Esophagus squamous epithelium (tissue), 5 donors: ENCODE measurements at places on chromosomes 3 and 15.

DNA sequence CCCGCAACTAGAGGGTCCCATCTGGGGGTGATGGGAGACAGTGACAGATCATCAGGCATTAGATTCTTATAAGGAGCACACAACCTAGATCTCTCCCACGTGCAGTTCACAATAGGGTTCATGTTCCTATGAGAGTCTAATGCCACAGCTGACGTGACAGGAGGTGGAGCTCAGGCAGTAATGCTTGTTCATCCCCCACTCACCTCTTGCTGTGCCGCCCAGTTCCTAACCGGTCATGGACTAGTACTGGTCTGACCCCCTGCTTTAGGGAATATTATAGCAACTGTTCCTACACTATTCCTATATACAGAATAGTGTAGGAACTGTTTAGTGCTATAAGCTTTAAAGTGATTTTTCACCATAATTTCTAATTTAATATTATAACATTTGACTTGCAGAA lies 128.1 kb upstream of the AZI2 start:
- no peak for DNase-seq

DNA sequence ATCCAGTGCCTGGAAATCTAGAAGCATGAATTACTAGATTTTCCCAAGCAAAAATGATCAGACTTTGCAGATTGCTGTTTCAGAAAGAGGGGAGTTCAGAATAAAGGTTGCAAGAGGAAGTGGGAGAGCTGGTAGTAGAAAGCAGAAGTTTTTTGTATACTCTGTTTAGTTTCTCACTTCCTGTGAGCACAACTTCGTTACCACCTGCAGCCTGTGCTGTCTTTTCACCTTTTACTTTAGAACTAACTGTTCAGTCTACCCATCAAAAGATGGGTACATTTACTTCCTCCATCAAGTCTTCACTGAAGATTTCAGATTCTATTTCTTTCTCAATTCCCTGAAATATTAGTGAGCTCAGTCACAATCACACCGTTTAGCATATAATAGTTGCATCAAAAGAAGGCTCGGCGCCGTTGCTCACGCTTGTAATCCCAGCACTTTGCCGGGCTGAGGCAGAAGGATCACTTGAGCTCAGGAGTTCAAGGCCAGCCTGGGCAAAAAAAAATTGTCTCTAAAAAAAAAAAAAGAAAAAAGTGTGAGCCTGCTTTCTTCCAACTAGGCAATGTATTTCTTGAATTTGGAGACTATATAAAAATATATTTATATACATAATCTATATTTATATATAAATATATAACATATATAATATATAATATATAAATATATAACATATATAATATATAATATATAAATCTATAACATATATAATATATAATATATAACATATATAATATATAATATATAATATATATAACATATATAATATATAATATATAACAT lies 1.8 kb upstream of the CEP97 start:
- DNase-seq = no peak

DNA sequence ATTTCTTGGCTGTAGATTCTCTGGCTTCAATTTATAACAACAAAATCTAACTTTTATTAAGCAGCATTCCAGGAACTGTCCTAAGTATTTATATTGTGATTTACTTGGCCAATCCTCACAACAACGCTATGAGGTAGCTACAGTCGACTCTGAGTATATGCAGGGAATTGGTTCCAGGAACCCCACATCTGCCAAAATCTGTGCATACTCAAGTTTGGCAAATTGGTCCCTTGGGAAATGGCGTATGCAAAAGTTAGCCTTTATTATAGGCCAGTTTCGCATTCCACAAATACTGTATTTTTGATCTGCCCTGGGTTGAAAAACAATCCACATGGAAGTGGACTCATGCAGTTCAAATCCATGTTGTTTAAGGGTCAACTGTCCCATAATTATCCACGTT lies 53.9 kb downstream of the RAP2B start:
- no peak for DNase-seq

DNA sequence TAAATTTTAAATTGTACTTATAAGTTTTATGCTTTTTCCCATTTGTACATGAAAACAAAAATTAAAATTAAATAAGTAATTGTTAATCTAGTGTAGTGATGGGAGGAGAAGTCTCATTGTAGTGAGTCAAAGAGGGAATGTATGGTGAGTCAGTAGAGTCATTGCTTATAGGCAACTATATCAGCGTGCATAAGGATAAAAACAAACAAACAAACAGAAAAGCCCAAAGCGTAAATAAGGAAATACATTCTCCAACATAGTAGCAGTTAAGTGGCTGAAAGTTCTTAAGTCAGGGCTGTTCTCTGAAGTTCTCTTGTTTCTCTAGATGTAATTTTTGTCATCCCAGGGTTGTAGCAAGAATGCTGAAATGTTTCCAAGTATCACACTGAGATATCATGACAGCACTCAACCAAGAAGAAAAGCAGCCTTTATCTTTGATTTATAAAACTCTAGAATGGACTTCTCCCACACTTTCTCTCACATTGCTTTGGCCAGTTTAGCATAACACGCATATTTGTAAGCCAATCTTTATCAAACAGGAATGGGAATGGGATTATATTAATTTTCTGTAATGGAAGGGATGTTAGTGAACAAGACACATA lies 184.1 kb upstream of the TP63 start:
- DNase-seq = no peak

DNA sequence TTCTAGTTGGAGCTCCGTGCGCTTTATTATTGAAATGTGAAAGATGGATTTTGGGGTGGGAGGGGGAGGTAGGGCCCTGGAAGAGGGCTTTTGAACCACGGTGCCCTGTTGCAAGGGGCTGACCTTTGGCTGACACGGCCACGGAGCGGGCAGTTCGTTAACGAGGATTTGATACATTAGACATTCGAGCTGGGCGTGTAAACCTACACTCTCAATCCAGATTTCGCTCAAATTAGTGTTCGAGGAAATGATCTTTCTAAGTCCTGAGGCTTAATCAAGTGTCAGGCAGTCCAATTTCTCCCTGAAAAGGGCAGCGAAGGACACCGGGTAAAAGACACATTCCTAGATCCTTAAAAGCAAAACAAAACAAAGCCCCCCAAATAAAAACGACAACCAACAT lies 13.0 kb downstream of the ZIC1 start:
- no peak for DNase-seq

DNA sequence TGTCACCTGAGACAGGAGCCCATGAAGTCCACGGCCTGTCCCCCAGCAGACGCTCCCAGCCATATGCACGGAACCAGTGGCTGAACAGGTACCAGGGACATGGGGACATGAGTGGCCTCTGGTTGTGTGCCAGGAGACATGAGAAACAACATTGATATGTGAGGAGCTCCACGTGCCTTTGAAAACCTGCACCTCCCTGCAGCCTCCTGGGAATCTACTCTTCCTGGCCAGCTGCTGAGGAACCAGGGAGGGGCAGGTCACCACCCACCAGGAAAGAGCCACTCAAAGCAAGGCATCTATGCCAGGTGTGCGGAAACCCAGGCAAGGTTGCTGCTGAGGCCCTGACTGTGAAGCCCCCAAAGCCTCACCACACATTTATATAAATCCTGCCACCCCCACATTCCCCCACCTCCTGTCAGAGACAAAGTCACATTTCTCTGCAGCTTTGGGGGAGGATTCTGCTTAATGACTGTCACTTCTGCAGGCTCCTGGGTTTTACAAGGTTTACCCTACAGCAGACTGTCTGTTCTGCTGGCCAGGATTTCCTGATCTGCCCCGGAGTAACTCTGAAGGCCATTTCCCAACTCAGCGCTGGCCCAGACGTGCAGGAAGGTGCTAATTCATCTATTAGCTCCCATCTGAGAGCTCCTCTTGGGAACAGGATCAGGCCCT lies 110.8 kb downstream of the ADCY5 start:
- DNase-seq = no peak

DNA sequence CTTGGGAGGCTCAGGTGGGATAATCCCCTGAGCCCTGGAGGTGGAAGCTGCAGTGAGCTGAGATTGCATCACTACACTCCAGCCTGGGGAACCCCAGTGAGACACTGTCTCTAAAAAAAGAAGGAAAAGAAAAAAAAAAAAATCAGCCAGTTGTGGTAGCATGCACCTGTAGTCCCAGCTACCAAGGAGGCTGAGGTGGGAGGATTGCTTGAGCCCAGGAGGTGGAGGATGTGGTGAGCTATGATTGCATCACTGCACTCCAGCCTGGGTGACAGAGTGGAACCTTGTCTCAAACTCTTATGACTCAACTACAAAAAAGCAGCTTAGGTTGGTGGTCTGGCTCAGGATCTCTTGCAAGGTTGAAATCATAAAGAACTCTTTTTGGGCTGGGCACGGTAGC lies 19.3 kb upstream of the GPX1 start:
- no peak for DNase-seq

DNA sequence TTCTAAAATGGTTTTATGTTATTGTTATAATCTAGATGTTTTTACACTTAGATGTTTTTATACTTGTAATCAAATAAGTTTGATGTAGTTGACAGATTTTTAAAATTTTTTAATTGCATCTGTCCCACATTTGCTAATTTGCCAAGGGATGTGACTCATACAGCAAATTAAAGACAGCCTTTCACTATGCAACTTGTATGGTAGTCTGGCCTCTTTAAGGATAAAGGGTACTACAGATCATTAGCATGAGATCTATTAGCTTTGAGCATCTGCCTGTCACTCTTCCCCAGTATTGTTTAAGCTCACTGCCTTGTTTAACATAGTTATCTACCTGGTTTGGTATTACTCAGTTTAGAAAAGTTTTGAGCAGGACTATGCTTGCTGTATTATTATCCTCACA lies 83.0 kb downstream of the NPTN start:
- DNase-seq = no peak

DNA sequence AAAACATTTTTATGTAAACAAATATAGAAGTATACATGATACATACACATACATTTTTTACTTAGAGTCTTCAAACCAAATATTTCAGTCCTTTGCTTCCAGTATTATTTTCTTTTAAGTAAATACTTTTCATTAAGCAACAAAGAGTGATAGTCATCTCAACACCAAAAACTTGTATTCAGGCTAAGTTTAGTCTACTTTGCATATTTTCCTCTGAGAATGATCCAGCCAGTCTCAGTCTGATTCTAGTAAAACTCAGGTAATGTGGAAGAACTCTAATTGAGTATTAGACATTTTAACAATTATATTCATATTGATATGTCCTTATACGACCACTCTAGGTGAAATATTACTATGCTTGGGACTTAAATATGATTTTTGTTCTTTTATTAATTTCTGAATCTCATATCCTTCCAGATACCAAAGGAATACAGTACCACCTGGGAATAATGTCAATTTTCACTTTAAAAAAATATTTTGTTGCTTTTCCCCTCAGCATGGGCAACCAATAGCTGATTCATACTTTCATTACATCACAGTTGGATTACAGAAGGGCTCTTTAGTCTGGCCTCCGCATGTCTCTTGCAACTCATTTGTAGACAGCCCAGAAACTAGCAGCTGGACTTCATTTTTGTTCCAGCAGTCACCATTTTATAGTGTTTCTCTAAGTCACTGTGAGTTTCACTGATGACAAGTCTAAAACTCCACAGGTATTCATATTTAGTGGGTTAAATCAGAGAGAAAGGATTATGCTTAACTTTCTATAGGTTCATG lies 390.4 kb downstream of the ZBTB20 start:
- no peak for DNase-seq

- no peak for DNase-seq
Observed at GRCh38 chr3:190446573-190447279, 3.0 kb downstream of the TMEM207 start.

DNA sequence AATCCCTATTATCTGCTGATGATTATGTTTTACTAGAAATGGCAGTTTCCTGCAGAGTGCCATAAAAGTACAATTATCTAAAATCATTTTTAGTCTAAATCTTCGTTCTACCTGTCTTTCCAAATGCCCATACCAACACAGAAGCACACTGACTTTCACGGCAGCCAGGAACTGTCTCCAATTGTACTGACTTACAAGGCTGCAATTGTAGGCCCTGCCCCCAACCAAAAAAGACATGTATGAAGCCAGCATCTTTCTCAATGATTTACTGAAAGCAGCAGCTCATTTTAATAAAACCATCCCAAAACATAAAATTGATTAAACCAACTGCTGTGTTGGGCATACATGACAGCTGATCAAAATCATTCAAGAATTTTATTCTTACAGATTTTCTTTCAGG lies 119.0 kb downstream of the TBC1D5 start:
- no peak for DNase-seq

DNA sequence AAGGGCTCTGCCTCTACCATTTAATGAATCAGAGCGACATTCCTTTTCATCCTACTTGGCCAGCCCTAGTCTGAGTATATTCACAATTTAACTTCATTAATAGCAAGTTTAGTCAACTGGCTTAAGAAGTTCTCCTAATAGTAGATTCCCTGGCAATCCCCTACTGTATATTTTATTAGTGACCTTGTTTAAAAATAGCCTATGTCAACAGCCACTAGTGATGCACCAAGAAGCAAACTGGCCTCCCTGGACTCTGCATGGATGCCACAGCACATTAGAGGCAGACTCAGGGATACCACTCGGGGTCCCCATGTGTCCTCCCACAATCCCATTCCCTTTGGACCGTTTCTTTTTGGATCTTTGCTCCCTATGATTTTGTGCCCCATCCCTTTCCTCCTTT lies 83.6 kb downstream of the THSD4 start:
- no peak for DNase-seq

DNA sequence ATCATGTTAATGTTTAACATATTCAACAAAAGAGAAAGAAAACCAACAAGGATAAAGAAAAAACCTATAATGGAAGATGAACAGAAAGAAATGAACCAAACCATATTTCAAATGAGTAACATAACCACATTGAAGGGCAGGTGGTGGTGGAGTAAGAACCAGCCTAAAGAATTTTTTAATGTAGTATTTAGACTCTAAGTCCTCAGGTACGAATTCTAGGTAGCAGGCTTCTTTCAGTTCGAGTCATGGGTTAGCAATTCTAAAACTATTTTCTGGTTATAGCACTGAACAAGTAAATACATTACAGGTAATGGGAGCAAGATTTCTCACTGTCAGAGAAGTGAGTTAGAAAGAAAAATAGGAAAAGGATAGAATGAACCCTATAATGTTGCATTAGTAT lies 24.4 kb downstream of the DCBLD2 start:
- DNase-seq = no peak

- DNase-seq = no peak
Observed at GRCh38 chr3:147509448-147509847, 100.3 kb downstream of the ZIC1 start.

DNA sequence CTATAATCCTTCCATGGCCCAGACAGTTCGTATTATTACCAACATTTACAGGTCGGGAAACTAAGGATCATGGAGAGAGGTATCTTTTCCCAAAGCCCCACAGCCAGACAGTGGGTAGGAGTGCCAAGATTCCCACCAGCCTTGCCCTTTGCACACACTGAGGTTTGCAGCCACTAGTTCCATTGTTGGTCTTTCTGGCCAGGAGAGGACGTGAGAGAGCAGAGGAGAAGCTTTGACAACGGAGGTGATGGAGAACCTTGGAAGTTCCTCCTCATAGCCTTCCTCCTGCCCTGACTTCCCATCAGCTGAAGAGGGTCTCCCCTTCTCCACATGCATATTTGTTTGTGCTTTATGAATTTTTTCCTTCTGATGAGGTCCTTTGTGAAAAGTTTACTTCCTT lies 50.5 kb upstream of the PLCL2 start:
- no peak for DNase-seq
